ENCODE measurements at places on chromosomes 2 and 18.

DNA sequence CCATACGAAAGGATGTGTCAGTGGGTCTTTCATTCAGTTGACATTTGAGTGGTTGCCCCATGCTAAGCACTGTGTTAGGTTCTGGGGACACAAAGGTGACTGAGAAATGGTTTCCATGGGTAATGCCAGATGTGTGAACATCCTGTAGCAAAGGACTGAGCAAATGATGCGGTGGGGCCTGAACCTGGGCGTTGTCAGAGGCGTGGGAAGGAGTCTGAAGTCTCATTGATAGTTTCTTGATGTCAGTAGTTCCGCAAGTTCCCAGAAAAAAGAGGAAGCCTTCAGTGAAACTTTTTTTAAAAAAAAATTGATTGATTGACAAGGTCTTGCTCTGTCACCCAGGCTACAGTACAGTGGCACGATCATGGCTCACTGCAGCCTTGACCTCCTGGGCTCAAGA lies 56.9 kb downstream of the LIMS1 start:
- no peak for DNase-seq

DNA sequence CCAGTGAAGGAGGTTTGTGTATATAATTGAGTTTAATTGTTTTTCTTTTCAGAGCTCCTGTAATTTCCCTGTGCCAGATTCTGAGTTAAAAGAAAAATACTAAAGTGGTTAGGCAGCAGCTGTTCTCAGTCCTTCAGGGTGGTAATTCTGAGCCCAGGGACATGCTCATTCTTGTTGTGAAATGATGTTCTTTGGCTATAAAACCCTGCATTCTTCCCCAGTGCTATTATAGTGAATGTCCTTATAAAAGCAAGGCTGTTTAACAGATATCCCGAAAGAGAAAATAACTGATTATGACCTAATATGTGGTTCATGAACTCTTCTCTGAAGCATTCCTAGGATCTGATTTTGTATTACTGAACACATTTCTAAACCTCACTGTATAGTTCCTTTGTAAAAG lies 34.0 kb downstream of the ADAM23 start:
- DNase-seq: no peak

DNA sequence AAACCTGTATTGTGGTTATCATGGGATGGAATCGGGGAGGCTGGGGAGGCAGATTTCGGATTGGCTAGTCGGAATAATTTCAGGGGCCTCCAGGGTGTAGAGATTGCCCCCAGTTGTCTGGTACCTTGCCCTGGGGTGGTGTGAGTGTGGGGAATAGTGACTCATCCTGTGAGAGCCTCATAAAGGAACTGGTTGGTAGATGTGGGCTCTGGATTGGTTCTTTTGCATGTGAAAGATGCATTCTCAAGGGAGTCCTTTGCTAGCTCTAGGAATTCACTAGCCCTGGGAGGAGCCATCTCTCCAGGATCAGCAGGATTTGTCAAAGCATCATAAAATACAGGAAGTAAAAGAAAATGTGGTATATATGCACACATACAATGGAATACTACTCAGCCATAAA lies 331.6 kb downstream of the SETBP1 start:
- peak; percentile 30 for DNase-seq

- no peak for DNase-seq
These were observed 77.0 kb upstream of the ZNF532 start for GRCh38 chr18:58787536-58788149.

- DNase-seq: no peak
These were observed 7.1 kb downstream of the VPS54 start for GRCh38 chr2:64012115-64012514.

- DNase-seq: no peak
These were observed 39.8 kb upstream of the TBC1D8 start for GRCh38 chr2:101190747-101191516.

DNA sequence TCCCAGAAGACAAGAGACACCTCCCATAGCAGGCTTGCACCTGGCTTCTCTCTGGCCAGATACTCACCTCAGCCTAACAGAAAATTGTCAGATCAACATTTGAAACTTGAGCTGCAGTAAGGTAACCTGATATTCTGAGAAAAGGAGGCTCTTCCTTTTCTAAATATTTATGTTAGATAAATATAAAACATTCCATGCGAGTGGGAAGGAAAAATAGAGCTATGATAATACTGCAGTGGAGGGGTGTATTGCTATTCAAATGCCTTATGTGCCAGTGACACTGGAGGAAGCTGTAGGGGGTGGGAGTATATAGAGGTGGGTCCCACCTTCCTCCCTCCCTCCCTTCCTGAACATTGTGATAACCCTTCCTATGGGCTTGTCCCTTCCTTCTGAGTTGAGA lies 515.5 kb upstream of the CHAC2 start:
- DNase-seq: no peak

DNA sequence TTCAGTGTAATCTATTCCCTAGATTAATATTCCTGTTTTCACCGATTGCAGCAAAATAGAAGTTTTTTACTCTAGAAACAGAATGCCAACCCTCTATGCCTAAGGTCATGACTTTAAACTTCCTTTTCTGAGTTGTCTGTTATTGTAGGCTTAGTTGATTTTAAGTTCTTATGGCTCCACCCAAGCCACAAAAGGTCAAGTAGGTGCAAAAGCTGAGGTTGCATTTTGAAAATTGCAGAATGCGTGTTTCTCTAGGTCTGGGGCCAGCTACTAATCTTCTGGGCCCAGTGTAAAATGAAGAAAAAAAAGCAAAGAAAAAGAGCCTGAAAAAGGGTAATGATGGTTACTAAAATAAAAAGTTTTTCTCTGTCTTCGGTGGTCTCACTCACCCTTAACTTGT lies 635.7 kb upstream of the FAM98A start:
- DNase-seq: no peak

Data from EL (cell line).